AG20443 (cell line): ENCODE measurements at places on chromosomes 2 and 18.
A peak's percentile ranks its signal among the peaks of the same experiment; 100 is the strongest.

DNA sequence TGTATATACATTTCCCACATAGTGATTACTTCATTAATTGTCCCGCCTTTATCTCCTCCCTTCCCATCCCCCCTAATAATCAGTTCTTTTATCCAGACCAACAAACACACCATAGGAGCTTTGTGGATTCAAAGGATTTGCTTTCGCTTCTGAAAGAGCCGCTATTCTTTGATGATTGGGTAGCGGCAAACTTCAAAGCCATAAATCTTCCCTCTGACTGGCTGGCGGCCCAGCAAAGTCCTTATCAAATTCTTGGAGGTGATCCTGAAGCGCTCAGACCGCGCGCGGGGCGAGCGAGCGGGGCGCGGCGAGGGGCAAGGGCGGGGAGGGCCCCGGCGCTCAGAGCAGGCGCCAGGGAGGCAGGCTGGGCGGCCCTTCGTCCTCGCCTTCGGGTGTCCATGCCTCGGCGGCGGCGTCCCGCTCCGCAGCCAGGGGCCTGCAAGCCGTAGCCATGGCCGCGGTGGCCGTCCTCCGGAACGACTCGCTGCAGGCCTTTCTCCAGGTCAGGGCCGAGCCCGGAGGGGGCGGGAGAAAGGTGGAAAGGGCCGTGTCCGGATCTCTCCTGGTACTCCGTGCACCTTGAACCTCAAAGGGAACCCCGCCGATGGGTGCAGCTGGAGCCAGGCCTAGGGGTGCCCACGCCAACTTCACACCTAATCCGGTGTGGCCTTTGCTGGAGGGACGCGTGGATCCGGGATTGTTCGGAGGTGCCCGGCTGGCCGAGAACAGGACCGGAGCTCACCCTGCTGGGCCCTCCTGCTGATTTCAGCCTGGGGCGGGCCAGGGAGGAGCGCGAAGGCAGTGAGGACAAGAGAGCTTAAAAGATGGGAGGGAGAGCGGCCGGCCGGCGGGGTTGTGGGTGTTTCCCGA lies at the start of gene SP5:
Gene SP5, plus strand, starts transcription at position 276 of the 870 bp plus-strand sequence. Its CDS starts 176 bp downstream, at position 452.
- DNase-seq, result peak; percentile 67

GRCh38 chr2:2621855-2622254 lies 290.8 kb upstream of the MYT1L start:
- no peak for DNase-seq

DNA sequence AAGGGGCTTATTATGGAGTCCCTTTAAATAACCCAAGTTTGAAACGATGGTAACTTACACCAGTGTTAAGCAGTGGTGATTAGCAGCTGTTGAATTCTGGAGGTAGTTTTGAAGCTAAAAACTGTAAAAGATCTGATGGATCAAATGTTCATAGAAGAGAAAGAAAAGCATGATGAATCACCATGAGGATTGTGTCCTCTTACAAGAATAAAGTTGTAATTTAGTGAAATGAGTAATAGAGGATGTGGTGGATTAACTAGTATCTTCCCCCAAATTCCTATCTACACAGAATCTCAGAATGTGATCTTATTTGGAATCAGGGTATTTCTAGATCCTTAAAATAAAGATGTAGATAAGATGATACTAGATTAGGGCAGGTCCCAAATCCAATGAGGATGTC lies 1138.2 kb upstream of the TMEFF2 start:
- DNase-seq, result no peak

DNA sequence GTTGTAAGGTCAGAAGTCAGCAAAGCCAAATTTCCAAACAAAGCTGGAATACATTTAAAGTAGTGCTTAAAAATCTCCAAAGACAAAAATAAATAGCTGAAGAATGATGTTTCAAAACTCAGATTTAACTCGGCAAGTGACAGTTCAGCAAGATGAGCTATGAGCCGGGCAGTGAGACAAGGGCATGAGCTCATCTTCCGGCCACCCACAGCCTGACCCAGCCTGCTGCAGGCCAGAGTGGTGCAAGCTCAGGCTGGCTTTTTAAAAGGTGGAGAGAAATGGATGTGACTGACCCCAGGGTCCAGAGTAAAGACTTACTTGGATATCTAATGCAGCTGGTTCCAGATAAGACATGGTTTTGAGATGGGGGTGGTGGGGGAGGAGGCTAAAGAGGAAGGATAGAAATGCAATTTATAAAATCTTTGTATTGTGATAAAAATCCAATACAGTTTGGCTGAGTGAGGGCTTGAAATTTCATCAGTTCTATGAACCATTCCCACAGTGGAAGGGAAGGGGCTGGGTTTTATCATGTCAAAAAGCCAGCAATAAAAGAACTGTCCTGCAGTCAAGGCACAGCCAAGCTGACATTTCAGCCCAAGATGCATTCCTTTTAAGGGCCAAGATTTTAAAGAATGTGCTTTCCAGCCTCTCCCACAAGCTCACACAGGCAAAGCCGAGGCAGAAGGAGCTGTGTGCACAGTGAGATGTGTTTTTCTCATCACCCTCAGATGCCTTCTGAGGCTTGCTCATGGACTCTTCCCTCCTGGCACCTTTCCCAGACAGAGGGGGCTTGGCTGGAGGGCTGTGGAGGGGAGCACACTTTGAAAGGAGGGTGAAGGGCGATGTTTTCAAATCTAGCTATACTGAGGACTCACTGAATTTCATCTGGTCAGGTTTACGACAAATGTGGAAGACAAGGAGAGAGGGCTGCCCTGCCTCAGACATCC lies 97.9 kb upstream of the KLHL29 start:
- peak; percentile 86 for DNase-seq

DNA sequence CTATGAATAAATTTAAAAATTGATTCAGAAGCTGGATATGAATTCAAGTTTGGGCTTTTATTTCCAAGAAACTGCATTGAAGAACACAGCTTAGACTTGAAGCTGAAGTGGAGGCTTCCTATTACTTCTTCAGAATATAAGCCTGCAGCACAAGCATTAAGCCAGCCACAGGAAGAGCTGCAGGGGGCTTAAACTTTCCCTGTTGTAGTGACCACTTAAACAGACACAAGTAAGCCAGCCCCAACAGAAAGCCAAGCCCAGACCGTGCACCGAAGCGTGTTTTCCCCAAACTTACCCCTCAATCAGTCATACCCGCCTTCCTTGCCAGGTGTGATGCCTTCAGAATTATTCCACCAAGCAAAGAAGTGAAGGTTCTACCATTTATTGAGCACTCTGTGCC lies 28.7 kb downstream of the ERMN start:
- DNase-seq, result no peak

DNA sequence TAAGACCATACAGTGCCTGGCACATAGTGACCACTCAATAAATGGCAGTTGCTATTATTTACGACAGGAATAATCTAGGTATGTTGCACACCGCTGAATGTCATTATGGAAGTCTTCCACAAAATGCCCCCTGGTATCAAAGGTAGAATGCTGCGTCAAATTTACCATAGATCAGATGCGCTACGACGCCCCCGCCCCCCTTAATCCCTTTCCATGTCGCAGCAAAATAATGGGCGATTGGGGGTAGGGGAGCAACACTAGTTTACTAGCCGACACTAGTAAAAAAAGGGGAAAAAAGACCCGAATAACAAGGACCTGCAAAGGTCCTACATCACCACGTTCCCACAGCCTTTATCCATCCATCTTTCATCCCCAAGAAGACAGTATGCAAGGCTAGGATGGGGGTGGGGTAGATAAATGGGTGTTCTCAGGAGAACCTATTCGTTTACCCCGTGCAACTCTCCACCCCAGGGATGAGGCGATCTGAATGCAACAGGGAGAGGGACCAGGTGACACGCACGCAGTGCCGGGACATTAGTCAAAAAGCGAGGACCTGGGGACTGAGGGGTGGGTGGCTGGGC lies 455 bp downstream of the PREPL start:
- peak; percentile 29 for DNase-seq

DNA sequence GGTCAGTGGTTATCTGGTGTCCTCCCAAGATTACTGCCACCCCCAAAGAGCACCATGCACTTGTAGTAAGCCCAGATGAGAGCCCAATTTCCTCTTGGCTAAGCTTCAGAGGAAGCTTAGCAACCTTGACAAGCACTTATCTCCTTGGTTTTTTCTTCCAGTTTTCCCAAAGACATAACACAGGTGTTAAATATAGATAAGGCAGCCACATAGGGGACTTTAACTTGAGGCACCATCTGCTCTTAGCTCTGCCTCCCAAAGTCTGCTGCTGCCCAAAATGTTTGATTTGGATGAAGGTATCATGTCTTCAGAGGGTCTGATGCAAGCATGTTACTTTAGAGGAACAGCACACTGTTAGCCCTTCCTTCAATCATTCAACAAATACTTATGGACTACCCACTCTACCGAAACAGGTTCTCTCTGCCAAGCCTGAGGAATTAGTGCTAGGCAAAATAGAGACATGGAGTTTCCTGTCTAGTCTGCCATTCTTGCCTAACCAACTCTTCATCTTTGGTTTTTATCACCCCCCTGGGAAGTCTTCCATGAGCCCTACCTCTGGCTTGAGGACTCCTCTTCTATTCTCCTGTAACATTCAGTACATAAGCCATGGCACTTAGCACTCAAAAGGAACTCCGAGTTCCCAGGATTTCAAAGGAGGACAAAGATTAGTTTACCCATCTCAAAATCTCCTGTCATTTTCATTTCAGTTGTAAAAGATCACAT lies 73.7 kb downstream of the SP3 start:
- no peak for DNase-seq

GRCh38 chr2:196399722-196400691 lies 228.6 kb upstream of the STK17B start:
- peak; percentile 67 for DNase-seq

- peak; percentile 60 for DNase-seq
Measured at GRCh38 chr2:42810971-42811811, 18.8 kb upstream of the HAAO start.

- DNase-seq, result peak; percentile 19
Measured at GRCh38 chr2:47357483-47357882, 45.5 kb upstream of the MSH2 start.

- no peak for DNase-seq
Measured at GRCh38 chr18:61643884-61644647, 248.7 kb downstream of the RNF152 start.

DNA sequence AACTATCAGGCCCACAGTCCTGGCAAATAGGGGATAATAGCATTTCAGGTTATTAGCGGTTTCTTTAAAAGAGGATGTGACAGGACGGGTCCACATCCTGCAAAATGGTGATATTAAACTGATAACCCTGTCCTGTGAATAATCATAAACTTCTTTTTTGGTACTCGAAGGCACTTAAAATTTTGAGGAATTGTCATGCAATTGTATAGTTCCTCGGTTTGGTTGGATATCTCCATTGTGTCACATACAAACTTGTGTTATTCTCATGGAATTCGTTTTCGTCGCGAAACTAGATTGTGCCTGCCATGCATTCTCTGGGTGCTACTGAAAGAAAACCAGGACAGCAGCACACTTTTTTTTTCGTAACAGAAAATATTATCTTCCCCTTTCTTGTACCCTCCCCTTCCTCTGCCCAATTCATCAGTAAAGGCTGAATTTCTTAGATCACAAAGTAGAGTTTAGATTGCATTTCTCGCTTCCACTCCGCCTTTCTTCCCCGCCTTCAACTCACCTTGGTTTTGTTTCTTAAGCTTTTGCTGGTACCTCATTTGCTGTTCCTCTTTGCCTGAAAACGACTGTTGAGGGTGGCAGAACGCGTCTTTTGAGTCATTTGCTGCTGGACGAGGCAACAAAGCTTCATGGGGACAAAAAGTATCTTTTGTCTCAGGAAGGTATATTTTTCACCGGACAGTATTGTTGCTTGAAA lies 1.3 kb downstream of the CERS6 start:
- DNase-seq, result no peak

DNA sequence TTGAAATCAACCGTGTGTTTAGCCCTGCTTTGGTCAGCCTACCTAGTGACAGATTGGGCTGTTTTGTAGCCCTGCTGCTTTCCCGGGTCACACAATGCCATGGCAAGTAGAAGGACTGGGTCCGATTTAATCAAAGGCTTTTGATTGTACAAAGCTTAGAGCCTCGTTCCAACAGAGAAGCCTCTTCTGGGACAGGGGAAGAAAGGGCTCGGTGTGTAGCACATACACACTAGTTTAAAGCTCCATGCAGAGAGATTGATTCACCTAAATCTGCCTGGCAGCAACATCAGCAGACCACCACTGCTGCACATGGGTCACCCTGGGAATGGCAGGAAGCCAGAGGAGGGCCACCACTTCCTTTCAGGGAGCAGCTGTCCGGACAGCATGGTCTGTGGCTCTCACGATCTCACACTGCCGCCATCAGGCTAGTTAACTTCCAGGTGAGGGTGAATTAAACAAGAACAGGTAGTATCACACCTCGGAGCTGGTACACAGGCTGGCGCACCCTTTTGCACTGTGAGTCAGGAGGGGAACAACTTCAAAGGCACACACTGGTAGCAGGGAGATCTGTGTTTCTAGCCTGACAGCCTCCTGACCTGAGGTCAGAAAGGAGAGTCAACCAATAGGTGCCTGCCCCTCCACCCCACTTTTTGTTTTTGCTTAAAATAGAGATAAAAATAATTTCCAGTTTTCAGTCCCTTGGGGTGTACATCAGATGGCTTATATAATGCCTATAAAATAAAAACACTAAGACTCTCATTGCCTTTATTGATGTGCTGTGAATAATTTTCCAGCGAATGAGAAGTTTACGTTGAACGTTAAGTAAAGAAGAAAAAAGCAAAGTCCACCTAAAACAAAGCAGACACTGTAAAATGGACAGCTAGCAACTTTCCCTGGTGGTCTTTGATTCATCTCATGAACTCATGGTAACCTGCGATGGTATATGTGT lies 108.5 kb downstream of the CDCA7 start:
- no peak for DNase-seq

GRCh38 chr18:49632588-49632987 lies 70.7 kb downstream of the LIPG start:
- DNase-seq, result no peak

DNA sequence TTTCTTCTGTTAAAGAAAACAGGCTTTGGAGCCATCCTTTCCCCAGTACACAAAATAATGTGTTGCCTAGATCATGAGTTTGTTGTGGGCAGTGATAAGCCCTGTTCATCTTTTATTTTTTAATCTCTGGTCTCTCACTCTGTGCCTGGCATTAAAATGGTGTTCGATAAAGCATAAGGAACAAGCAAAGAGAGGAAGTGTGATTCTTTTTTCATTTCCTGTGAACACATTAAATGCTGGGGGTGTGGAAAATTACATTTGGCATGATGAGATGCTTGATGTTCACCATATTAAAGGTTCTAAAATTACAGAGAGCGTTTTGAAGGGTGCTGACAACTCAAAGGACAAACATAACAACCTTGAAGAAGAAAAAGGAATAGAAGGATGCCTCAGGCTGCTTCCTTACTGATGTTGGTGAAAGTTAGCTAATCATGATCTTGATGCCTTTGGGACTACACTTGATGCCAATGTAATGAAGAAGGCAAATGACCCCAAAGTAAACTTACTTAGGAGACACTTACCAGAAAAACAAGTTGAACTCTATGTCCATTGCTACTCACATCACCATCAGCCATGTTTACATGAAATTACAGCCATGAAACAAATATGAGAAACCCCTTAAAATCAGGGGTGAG lies 33.0 kb downstream of the TMEFF2 start:
- DNase-seq, result no peak
